ENCODE measurements at places on chromosomes 4 and X. TPM values are rescaled to one million over a fixed set of nuclear protein-coding genes. Genes with fewer than 3 reads are reported as not detected.

GRCh38 chrX:138648568-138648967 lies 62.9 kb downstream of the FGF13 start:
- DNase-seq: no peak

GRCh38 chr4:147707892-147708672 lies 23.8 kb upstream of the ARHGAP10 start:
- DNase-seq: no peak

The TCP11X2 gene
- polyA plus RNA-seq: 1.2 TPM

DNA sequence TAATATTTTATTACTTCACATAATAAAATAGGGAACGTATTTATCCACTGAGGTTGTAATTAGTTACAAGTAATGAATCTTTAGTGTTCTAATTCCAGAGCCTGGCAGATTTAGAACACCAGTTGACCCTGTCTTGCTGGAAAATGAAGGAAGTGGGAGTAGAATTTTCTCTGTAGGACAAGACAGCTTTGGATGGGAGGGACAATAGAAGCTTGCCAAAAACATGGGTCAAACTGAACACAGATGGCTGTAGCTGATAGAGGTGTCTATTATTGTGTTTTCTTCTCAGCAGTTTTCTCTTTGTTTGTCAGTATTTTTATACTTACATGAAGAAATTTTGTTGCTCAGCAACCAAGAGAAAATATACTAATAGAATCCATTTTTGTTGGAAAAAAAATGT lies 20.2 kb downstream of the FAT4 start:
- DNase-seq: no peak

DNA sequence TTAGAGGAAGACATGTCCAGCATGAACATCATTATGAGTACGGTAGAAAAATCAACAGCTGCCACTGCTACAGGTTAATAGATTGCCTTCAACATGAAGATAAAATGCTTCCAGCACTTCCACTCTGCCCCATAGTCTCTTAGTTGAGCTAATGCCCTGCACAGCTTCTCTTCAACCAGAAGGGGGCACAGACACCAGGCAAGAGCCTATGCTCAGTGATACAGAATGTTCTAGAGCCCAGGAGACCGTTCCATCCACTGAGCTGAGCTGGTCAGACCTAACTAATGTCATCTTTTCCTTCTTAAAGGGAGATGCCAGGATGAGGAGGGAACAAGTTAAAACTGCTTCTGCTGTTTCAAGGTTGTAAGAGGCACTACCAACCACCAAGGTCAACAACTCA lies 42.2 kb downstream of the SMIM10L2A start:
- no peak for DNase-seq

DNA sequence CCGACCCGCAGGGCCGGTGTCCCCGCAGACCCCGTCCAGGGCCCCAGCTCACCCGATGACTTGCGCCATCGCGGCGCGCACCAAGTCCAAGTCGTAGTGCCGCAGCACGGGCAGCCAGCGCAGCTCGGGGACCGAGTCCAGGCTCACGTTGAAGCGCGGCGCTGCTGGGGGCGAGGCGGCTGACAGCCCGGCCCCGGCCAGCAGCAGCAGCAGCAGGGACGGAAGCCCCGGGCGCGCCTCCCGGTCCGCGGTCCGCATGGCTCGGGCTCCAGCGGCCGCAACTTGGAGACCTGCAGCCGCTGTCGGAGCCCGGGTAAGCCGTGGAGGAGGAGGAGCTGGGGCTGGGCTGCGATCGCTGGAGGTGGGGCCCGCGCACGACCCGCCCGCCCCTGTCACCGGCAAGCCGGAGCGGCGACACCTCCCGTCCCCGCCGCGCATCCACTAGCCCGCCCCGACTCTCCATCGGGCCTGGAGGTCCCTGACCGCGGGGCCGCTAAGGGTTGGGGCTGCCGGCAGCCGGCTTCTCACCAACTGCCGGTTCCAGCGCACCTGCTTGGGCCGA lies at the start of gene NAAA:
NAAA (minus strand) TSS at position 322 of the 562 bp plus-strand sequence; CDS start at position 258, 64 bp downstream.
- DNase-seq: no peak

GRCh38 chrX:68936126-68936525 lies 107.3 kb downstream of the EFNB1 start:
- DNase-seq: no peak

GRCh38 chrX:14546190-14546589 lies 16.9 kb downstream of the GLRA2 start:
- DNase-seq: no peak

The SPANXC gene
- not detected for polyA plus RNA-seq

GRCh38 chrX:71534773-71535544 lies 2.1 kb downstream of the OGT start:
- DNase-seq: no peak

DNA sequence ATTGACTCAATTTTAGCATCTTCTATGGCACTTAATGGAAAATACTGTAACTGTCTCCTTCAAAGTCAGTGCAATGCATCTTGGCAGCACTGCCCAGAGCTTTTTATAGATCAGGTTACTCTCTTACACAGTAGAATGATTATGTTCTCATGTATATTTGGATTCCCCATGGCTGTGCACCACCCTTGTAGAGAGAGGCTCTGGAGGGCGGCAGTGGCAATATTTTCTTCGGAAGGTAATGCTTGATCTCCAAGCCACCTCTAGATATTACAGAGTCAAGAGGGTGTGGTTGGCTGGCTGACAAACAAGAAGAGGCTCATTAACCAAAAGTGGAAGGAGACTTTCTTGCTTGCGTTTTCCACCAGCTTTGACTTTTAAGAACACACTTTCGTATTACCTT lies 72.8 kb upstream of the ARSJ start:
- DNase-seq: no peak

GRCh38 chrX:147884958-147885357 lies 26.8 kb upstream of the FMR1 start:
- DNase-seq: no peak

- no peak for DNase-seq
Measured at GRCh38 chr4:103405415-103405814, 207.3 kb upstream of the CENPE start.

The UBL4A gene
- 28.1 TPM for polyA plus RNA-seq
